SJCRH30 (cell line): ENCODE measurements at places on chromosomes 3 and 15. TPM values are rescaled to one million over a fixed set of nuclear protein-coding genes. Genes with fewer than 3 reads are reported as not detected.

- no peaks in the 10 kb centered on the region for H3K27me3 ChIP-seq
- no peak for DNase-seq
Observed at GRCh38 chr15:88970232-88970631, 57.1 kb upstream of the MFGE8 start.

GRCh38 chr3:198019115-198019514 is 59.1 kb downstream of the LMLN start:
- H3K4me3 ChIP-seq, result no peak overlapping the region
- H3K36me3 ChIP-seq, result no peaks in the 10 kb centered on the region
- DNase-seq, result no peak
- no peaks in the 10 kb centered on the region for H3K27me3 ChIP-seq
- no peak overlapping the region for H3K27ac ChIP-seq

DNA sequence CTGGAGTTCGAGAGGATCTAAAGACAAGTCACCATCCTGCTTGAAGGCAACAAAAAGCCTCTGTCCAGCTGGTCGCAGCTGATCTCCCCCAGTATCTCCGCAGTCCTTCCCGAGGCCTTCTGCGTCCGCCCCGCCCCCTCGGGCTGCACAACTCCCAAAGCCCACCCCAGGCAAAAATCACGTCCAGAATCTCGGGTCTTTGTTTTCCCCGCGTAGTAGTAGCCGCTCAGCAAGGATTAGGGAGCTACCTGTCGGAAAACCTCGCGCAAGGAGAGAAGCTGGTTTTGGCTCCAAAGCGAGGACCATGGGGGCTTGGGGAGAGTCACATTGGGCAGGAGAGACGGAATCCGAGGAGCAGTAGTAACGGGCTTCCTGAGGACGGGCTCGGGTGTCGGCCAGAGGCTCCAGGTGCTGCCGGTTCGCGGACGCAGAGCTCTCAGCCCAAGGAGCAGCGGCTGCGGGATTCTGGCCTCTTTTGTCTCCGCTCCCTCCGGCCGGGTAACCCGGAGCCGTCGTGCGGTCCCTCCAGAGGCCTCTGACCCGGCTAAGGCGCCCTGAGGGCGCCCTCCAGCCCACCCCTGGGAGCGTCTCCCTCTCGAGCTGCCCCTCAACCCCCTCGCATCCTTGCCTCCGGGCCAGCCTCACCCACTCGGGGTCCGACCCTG is 401 bp downstream of the ZSCAN29 start:
- H3K27me3 ChIP-seq, result no peaks in the 10 kb centered on the region
- peaks cover 12% of the 10 kb centered on the region for H3K4me1 ChIP-seq
- peak overlapping the region; percentile 91 for H3K4me3 ChIP-seq
- peaks cover 20% of the 10 kb centered on the region for H3K36me3 ChIP-seq
- H3K27ac ChIP-seq, result peak overlapping the region; percentile 54

DNA sequence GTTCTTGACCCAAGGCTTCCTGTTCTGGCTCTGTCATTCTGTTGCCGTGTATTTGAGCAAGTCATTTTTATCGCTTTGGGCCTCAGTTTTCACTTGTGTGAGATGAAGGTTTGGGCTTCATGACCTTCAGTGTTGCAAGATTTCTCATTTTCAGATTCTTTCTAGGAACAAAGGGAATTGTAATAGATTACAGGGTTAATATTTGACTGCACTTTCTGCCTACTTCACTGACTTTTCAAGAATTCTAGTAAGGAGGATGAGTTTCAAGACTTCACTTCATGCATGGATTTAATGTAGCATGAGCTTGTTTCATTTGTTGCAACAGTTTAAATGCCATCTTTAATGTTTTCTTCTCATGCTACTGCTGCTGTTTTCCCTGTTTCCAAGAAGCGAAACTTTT is 226.5 kb downstream of the NLGN1 start:
- no peak overlapping the region for H3K27ac ChIP-seq
- H3K36me3 ChIP-seq, result no peaks in the 10 kb centered on the region
- no peak for DNase-seq
- no peak overlapping the region for H3K4me3 ChIP-seq
- no peaks in the 10 kb centered on the region for H3K27me3 ChIP-seq

GRCh38 chr3:188539631-188540194 is 385.8 kb downstream of the LPP start:
- H3K36me3 ChIP-seq, result no peaks in the 10 kb centered on the region
- no peak overlapping the region for H3K4me3 ChIP-seq
- H3K4me1 ChIP-seq, result no peaks in the 10 kb centered on the region
- DNase-seq, result no peak
- H3K27ac ChIP-seq, result no peak overlapping the region

DNA sequence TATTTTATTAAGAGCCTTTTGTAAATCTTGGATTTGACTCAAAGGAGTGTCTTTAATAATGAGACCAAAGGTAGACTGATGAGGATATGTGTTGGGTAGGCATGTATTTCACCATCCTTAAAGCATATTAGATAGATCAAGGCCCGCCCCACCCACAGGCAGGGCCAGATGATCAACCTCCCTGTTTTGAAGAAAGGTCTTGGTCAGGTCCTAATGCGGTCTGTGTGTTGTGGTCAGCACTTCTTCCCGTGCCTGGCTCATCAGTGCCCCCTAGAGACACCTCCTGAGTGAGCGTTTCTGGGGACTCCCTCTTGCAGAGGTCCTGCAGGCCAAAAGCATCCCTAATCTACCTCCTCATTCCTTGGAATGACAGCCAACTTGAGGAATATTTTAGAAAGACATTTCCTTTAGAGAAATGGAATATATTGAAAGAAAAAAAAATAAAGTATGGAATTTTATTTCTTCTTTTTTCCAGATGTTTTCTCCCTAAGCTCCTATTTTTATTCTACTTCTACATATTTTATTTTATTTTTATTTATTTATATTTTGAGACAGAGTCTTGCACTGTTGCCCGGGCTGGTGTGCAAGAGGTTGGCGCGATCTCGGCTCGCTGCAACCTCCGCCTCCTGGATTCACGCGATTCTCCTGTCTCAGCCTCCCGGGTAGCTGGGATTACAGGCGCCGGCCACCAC is 6.0 kb downstream of the TM4SF4 start:
- no peaks in the 10 kb centered on the region for H3K36me3 ChIP-seq
- no peak overlapping the region for H3K4me3 ChIP-seq
- no peak overlapping the region for H3K27ac ChIP-seq

USP4 gene
- 10.5 and 10.6 TPM in 2 replicates for total RNA-seq

DNA sequence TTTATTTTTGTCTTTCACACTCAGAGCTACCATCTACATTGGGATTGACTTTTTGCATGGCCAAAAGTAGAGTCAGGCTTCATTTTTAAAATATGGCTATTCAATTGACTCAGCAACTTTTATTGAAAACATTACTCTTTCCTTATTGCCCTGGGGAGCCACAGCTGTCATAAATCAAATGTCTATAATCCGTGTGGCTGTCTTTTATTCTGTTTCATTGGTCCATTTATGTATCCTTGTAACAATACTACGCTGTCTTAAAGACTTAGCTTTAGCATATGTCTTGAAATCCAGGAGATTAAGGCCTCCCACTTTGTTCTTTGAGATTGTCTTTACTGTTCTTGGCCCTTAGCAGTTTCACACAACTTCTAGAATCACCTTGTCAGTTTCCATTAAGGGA is 55.2 kb downstream of the CEMIP start:
- H3K27me3 ChIP-seq, result no peaks in the 10 kb centered on the region
- no peak overlapping the region for H3K4me3 ChIP-seq
- no peaks in the 10 kb centered on the region for H3K36me3 ChIP-seq
- no peak overlapping the region for H3K27ac ChIP-seq
- peaks cover 18% of the 10 kb centered on the region for H3K4me1 ChIP-seq
